ENCODE measurements at places on chromosomes 1 and 21. TPM values are rescaled to one million over a fixed set of nuclear protein-coding genes. Genes with fewer than 3 reads are reported as not detected.

The CCDC185 gene
- total RNA-seq, result not detected

The E2F2 gene
- 31.3 TPM for total RNA-seq

The C4BPA gene
- total RNA-seq, result not detected

The TMEM51 gene
- 0.15 TPM for total RNA-seq

The PIGR gene
- total RNA-seq, result not detected

The TFF3 gene
- total RNA-seq, result not detected

The BMP8A gene
- total RNA-seq, result not detected

The S100A16 gene
- total RNA-seq, result not detected

The TNFRSF18 gene
- total RNA-seq, result 31.0 TPM

The WNT9A gene
- total RNA-seq, result not detected

The SLC16A4 gene
- 0.37 TPM for total RNA-seq

The IL12RB2 gene
- total RNA-seq, result 76.5 TPM

Measured in activated naive CD4-positive, alpha-beta T cell treated with anti-CD3 and anti-CD28 coated beads for 36 hours (primary cell).